Right lung (tissue), 10 donors: ENCODE measurements at places on chromosomes 11 and 22.

DNA sequence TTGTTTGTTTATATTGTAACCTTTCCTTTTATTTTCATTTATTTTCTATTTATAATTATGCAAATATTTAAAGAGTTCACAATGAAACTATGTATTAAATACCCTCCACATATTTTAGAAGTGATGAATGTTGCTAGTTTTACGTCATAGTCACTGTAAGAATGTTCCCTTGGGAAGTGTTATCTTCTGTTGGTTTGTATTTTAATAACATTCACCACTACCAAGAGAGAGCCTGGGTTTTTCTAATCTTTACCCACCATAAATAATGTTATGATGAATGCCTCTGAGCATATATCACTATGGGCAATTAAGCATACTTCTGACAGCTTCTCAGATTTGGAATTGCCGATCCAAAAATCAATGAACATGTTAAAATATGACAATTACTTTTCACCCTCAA is 80.7 kb downstream of the GGT1 start:
- DNase-seq: no peak

DNA sequence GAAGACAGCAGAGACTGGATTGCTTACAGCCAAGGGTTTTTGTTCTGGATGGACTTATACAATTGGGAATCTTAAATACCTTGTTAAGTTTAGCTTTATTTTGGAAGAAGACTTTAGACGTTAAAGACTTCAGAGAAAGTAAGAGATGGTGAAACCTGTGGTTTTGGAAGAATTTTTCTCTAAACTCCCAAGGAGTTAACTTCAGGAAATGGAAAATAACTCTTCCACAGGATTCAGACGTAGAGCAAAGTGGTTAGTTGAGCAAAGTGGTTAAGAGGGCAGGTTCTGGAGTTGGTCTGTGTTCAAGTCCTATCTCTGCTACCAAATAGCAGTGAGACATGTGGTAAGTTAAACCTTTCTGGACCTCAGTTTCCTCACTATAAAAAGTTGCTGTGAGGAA is 12.8 kb downstream of the PITPNB start:
- no peak for DNase-seq

GRCh38 chr11:83768489-83768888 is 482.3 kb upstream of the CCDC90B start:
- DNase-seq: no peak

DNA sequence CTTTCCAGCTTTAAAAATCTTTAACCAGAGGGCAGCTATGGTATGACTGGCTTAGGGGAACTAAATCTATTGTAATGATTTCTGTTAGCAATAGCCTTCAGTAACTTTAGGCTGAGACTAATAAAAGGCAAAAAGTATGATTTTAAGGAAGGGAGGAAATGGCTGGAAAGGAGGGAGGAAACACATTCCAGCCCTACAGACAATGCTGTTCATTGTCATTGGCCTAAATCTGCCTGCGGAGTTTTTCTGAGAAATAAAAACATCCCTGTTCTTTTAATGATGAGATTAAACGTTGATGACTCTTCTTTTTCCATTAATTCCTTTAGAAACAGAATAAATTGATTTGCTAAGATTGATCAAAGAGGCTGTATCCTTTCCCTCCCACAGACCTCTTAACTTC is 99.6 kb upstream of the GRAMD1B start:
- DNase-seq: no peak

DNA sequence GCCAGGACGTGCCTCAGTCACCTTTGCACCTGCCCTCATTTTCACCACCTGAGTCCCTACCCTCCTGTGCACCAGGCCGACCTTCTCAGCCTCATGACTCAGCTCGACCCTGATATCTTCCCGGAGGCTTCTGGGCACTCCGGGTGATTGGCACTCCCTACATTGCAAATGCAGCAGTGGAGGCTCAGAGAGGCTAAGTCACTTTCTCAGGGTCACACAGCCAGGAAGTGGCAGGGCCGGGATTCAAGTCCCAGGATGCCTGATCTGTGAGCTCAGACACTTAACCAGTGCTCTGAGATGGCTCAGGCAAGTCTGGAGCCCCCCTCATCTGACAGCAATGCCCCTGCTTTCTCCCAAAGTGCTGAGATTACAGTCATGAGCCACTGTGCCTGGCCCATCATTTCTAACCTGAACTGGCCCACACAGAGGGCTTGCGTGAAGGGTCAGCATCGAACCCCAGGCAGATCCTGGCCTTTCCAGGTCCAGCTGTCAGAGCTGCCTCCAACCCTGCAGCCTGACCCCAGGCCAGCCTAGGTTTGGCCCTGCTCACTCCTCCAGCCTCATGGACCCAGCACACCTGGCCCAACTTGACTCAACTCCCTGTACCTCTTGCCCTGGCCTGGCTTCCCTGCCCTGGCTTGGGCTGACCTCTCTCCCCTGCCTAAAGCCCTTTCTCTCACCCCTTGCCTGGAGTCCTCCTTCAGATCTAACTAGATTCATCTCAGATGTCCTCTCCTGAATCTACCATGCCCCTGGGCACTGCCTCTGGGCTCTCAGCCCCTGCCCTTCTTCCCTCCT is 40.7 kb upstream of the RTL6 start:
- no peak for DNase-seq

- DNase-seq: no peak
Measured at GRCh38 chr22:29713156-29713727, 6.6 kb upstream of the CABP7 start.

DNA sequence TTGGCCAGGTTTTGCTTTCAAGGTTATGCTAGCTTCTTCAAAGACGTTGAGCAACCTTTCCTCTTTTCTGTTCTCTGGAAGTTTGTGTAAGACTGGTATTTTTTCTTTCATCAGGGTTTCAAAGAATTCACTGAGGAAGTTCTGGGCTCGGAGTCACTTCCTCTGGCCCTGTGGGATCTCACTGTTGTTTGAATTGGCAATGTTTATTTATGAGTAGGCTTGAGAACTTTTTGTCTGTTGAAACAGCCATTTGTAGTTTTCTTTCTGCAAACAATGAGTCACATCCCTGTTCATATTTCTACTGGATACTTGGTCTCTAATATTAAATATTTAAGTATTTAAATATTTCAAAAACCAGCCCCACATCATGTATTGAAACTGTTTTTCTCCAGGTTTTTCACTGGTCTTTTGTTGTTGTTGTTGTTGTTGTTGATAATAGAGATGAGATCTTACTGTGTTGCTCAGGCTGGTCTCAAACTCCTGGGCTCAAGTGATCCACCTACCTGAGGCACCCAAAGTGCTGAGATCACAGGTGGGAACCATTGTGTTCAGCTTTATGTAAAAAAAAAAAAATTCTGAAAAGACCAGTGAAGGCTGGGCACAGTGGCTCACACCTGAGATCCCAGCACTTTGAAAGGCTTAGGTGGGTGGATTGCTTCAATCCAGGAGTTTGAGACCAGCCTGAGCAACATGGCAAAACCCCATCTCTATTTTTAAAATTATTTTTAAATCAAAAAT is 26.9 kb downstream of the SUSD2 start:
- DNase-seq: peak; percentile 45

GRCh38 chr11:102414559-102414958 is 38.0 kb downstream of the TMEM123 start:
- DNase-seq: no peak

DNA sequence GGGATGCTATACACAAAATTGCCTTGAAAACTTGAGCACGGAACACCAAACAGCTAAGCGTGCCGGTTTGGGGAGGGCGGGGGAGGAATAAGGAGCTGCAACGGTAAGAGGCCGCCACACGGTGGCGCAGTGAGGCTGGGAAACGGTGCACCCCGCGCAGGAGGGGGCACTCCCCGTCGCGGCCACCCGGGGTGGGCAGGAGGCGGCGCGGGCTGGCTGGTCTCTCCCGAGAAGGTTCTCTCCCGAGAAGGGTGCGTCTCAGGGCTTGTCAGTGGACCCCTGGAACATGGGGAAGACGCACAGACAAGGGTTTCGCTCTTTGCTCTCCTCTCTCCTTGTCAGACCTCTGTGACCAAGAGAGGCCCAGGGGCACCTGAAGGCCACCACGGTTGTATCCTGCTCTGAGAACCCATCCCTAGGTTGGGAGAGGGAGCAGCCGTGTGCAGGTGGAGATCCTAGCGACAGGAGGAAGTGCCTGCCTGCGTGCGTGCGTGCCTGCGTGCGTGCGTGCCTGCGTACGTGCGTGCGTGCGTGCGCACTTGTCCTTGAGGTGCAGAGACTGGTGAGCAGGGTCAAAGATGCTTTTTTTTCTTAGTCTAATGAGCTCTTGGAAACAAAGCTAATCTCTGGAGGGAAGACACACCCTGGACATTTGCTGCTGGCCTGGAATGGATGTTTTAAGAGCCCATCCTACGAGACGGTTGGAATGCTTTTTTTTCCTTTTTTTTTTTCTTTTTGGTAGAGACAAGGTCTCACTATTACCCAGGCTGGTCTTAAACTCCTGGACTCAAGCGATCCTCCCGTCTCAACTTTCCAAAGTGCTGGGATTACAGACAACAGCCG is 18.1 kb upstream of the JAM3 start:
- DNase-seq: peak; percentile 67

DNA sequence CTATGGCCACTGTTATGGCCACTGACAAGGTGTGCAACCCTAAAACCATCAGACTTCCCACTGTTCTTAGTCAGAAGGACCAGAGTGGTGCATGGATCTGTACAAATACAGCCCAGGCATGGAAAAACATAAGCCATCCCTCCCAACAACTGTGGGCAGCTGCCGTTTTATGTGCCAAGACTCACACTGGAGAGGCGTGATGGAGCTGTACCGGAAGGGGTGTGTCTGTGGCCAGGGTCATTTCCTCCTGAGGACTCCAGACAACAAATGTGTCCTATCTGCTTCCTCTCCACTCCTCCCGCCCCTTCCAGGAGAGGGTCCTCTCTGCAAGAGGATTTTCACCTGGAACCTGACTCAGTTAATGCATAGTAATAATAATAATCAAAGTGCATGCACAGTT is 29.5 kb downstream of the KCNJ1 start:
- no peak for DNase-seq

GRCh38 chr11:106276859-106277436 is 199.5 kb downstream of the AASDHPPT start:
- DNase-seq: no peak

DNA sequence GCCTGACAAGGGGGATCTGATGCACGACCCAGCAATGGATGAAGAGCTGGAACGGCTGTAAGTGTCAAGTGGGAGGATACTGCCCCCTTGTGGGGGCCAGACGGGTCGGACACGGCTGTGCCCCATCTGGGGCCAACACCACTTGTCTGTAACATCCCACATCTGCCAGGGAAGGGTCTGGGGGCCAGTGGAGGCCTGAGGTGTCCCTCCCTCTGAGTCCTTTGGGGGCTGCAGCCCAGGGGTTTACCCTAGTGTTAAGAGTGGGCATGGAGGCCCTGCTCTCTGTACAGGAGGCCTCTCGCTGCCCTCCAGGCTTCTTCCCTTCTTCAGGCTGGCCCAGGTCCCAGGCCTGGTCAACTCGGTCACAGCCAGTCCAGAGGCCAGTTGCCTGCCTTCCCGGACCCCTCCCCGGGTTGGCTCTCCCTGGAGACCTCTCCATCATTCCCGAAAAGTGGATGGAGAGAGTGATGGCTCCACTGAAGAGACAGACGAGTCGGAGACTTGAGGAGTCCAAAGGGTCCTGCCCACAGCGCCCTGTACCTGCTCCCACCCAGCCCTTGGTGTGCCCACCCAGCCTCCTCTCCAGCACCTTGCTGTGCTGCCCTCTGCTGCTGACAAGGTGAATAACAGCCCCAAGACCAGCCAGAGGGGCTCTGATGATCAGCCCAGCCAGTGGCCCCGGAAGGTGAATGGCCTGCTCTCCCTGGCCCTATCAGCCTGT is 15.4 kb downstream of the ARFGAP2 start:
- DNase-seq: no peak

DNA sequence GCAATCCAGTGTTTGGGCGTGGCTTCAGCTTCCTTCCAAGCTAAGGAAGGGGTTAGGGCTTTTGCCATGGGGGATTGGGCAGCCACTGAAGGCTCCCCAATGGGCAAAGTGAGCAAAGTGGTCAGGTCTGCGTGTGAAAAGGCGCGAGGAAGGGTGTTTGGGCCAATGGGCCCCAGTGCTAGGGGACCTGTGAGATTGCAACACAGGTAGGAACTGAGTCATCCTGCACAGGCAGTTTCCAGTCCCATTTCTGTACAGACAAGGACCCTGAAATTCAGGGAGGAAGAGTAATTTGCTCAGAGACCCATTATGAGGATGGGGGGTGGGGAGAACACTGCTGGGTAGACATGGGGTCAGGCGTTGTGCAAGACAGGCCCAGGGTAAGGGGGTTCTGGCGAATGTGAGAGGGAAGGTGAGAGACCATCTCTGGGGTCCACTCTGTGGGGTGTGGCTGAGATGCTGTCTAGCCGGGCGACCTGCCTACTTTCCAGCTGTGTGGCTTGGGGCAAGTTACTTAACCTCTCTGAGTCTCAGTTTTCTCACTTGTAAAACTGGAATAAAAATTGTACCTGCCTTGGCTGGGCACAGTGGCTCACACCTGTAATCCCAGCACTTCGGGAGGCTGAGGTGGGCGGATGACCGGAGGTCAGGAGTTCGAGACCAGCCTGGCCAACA is 7.3 kb downstream of the CCDC88B start:
- no peak for DNase-seq

- DNase-seq: no peak
Measured at GRCh38 chr11:44524751-44525201, 40.7 kb upstream of the CD82 start.

DNA sequence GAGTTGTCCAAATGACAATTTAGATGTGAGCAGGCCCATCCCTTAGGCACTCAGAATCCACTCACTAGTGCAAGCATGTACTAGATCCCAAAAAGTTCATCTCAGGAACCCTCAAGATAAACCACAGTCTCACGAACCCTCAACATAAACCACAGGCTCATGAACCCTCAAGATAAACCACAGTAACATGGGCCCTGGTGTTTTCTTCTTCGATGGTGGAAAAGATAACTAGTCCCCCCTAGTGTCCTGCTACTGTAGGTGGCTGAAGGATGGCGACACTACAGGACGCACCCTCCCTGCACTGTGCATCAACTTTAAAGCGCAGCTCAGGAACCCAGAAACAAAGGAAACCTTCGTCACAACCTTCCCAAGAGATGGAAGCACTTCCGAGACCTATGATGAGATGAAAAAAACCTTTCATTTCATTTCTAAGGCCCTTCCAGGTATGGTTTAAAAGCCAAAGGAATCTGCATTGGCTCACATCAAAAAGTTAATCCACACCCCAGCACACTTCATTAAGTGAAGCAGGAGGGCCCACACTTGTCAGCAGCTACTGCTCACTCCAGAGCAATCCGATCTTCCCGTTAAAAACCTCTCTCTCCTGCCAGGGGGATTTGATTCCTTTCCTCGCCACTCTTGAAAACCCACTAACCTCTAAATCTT is 2.4 kb downstream of the LARGE1 start:
- DNase-seq: no peak

DNA sequence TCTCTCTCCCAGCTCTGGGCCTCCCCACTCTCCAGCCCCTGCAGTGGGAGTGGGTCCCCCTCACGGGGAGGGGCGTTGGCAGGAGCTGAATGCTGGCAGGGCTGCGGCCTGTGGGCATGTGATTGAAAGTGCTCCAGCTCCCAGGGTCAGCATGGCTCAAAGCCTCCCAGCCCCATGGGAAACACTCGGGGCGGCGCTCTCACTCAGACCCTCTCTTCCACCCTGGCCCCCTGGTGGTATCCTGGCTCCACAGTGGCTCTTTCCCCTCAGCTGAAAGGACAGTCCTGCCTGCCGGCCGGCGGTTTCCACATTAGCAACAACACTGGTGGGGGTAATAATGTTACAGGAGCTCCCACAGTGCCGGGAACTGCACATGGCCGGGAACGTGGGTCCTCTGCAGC is 35.5 kb downstream of the POLR3H start:
- no peak for DNase-seq
